ENCODE measurements at places on chromosomes 5 and 9. TPM values are rescaled to one million over a fixed set of nuclear protein-coding genes. Genes with fewer than 3 reads are reported as not detected.

GRCh38 chr5:3217114-3217513 lies 378.5 kb upstream of the IRX1 start:
- no peaks in the 10 kb centered on the region for H3K27me3 ChIP-seq
- no peak overlapping the region for H3K4me3 ChIP-seq
- no peak overlapping the region for H3K27ac ChIP-seq
- no peaks in the 10 kb centered on the region for H3K36me3 ChIP-seq

DNA sequence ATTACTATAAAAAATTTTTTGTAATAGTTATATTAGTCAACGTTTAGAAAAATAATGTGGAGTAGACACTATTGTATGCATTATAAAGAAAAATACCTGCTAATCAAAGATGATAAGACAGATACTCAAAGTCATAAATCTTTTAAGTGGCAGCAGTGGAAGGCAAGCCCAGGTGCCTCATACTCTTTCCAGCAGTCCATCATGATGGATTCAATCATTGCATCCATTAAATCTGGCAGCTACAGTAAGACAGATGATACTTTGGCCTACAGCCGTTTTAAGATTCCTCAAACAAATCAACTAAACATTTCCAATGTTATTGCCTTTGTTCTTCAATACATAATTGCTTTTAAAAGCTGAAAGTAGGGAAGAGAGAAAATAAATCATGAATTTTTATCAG lies 1392.9 kb upstream of the NUDT12 start:
- H3K4me1 ChIP-seq: no peaks in the 10 kb centered on the region
- DNase-seq: no peak
- no peak overlapping the region for H3K27ac ChIP-seq
- no peaks in the 10 kb centered on the region for H3K36me3 ChIP-seq

- no peak overlapping the region for H3K4me3 ChIP-seq
- peaks cover 3% of the 10 kb centered on the region for H3K27me3 ChIP-seq
- DNase-seq: no peak
- H3K36me3 ChIP-seq: no peaks in the 10 kb centered on the region
These were observed 463.7 kb upstream of the WWC1 start for GRCh38 chr5:167827766-167828165.

- no peaks in the 10 kb centered on the region for H3K36me3 ChIP-seq
- DNase-seq: no peak
- H3K4me1 ChIP-seq: no peaks in the 10 kb centered on the region
- H3K27ac ChIP-seq: no peak overlapping the region
These were observed 8.5 kb downstream of the ANKH start for GRCh38 chr5:14863105-14863504.

DNA sequence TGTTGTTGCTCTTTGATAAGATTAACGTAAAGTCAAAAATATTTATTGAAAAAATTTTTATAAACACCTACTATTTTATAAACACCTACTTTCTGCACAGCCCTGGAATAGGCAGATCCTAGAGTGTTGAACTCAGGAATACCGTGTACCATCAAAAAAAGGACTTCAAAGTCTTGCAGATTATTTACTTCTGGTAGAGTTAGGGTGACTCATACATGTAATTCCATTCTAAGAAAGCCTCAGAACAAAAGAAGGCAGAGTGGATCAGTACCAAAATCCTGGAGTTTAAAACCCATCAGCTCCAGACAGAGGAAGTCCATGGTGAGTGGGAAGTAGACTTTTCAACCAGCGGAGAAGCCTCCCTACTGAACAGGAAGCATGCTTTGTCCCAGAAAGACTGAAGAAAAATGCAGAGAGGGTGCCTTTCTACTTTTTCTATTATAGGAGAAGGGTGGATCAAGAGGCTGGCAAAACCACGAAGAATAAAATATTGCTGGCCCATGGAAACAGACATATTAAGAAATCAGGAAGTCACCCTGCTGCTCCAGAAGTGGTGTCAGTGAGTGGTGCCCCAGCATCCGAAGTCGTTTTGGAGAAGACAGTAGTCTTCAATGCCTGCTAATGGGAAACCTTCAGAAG lies 45.1 kb upstream of the DAB2 start:
- H3K36me3 ChIP-seq: no peaks in the 10 kb centered on the region
- H3K27me3 ChIP-seq: no peaks in the 10 kb centered on the region
- H3K4me3 ChIP-seq: no peak overlapping the region
- H3K4me1 ChIP-seq: no peaks in the 10 kb centered on the region
- DNase-seq: no peak

DNA sequence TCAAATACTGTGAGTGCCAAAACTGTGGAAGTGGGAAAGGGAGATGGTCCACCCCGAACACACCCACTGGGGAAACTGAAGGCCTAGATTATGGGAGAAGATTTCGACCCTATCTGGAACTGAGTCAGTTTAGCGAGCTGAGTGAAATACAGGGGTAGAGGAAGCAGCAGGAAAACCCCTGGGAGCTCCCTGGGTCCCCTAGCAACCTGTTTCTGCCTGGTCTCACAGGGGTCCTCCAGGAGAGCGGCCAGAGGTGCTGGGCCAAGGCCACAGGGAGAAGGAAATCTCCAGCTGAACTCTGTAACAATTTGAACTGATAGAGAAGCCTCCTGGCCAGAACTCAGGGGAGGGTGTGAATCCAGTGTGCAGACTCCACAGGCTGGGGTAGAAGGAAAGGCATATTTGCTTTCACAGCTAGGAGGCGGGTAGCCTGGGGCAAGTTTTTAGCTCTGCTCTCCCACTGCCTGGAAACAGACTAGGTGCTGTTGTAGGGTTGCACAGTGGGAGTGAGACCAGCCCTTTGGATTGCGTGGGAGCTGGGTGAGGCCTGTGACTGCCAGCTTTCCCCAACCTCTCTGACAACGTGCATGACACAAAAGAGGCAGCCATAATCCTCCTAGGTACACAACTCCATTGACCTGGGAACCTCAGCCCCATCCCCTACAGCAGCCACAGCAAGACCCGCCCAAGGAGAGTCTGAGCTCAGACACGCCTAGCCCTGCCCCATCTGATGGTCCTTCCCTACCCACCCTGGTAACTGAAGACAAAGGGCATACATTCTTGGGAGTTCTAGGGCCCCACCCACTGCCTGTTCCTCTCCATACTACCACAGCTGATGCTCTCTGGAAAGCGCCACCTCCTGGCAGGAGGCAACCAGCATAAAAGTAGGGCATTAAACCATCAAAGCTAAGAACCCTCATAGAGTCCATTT lies 78.8 kb upstream of the GPBP1 start:
- H3K4me3 ChIP-seq: no peak overlapping the region
- H3K4me1 ChIP-seq: no peaks in the 10 kb centered on the region
- DNase-seq: no peak
- no peak overlapping the region for H3K27ac ChIP-seq
- H3K27me3 ChIP-seq: no peaks in the 10 kb centered on the region
- H3K36me3 ChIP-seq: no peaks in the 10 kb centered on the region

DNA sequence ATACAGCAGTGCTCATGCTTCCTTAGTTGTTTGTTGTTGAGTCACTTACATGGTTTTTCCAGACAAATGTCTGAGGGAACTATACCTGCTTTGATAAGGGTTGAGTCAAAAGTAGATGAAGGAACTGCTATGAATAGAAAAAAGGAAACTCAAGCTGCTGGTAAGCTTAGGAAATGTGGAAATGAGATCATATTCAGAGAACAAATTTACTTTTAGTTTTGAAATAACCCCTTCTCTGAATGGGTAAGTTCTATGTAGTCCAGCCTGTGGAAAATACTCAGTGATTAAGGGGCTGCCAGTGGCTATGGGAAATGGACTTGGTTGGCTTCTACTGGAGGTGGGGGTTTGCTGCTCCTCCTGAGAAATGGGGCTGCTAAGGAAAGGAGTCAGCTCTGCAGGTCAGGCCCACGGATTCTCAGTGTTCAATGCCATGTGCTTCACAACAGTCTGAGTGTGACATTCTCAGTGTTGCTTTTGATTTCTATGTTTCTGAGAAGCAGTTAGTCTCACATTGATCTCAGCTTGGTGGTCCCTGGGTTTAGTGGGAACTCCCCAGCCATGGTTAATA lies 47.7 kb upstream of the GLRX start:
- no peak for DNase-seq
- no peak overlapping the region for H3K27ac ChIP-seq
- H3K27me3 ChIP-seq: no peaks in the 10 kb centered on the region

HDHD3 gene
- 10.4 TPM for total RNA-seq

CCNO gene
- not detected for total RNA-seq

GLE1 gene
- total RNA-seq: 21.8 TPM

LECT2 gene
- not detected for total RNA-seq

GALNT10 gene
- total RNA-seq: 93.8 TPM

IRX2 gene
- total RNA-seq: 56.4 TPM

CNTNAP3 gene
- total RNA-seq: 5.2 TPM

HAVCR2 gene
- 30.7 TPM for total RNA-seq

ELP1 gene
- total RNA-seq: 18.3 TPM

PROP1 gene
- total RNA-seq: not detected

SELENOP gene
- 884 TPM for total RNA-seq
